ENCODE measurements at places on chromosomes 1 and 21.

GRCh38 chr1:195958131-195958530, 650.1 kb downstream of the KCNT2 start:
- DNase-seq: no peak

- DNase-seq: no peak
Observed at GRCh38 chr1:88088481-88088880, 595.6 kb upstream of the PKN2 start.

GRCh38 chr1:32743380-32744070, 41.0 kb upstream of the SYNC start:
- no peak for DNase-seq

DNA sequence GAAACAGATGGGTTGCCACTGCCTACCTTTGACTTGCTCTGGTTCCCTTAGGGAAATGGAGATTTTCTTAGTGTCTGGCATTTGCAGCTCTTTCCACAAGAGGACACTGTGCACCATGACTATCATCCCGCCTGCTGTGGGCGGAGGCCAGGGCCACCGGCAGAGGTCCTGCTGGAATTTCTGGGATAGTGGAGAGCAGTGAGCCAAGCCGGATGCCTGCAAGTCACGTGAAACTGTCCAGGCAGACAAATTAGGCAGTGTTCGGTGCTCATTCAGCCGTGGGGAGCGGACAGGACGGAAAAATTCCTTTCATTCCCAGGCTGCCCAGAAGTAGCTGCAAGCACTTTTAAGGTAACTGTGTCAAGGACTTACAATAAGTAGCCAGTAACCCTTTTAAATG, 43.4 kb downstream of the IGSF5 start:
- no peak for DNase-seq

GRCh38 chr1:201277441-201277840, 5.9 kb upstream of the PKP1 start:
- no peak for DNase-seq

- no peak for DNase-seq
Observed at GRCh38 chr1:54516249-54516920, 31.6 kb upstream of the ACOT11 start.

DNA sequence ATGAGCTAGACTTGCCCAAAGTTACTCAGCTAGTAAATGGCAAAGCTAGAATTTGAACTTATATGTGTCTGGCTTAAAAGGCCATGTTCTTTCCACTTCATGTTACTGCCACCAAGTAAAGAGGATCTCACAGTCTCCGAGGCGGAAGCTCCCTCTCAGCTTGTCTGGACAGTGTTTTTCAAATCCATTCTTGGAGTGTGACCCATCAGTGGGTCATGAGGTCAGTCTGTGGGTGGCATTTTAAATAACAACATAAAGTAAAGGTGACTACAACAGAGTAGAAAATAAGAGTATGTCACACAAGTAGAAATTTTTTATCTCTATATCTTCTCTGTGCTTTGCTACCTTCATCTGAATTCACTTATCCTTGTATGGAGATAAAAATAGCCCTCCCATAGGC, 3.2 kb upstream of the HMGB4 start:
- DNase-seq: no peak

DNA sequence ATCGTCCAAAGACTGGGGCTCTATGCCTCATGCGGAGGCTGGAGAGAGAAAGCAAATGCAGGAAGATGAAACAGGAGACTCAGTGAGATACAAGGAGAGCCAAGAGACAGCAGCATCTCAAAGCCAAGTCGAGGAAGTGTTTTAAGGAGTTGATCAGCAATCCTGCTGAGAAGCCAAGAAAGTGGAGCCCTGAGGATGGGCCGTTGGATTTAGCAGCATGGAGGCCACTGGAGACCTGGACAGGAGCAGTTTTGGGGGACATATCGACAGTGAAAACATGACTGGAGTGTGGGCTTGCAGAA, 107.4 kb upstream of the ZBTB40 start:
- DNase-seq: no peak

GRCh38 chr1:110248746-110249145, 38.6 kb downstream of the KCNC4 start:
- no peak for DNase-seq

GRCh38 chr1:160007577-160008200, 24.1 kb downstream of the PIGM start:
- DNase-seq: no peak

DNA sequence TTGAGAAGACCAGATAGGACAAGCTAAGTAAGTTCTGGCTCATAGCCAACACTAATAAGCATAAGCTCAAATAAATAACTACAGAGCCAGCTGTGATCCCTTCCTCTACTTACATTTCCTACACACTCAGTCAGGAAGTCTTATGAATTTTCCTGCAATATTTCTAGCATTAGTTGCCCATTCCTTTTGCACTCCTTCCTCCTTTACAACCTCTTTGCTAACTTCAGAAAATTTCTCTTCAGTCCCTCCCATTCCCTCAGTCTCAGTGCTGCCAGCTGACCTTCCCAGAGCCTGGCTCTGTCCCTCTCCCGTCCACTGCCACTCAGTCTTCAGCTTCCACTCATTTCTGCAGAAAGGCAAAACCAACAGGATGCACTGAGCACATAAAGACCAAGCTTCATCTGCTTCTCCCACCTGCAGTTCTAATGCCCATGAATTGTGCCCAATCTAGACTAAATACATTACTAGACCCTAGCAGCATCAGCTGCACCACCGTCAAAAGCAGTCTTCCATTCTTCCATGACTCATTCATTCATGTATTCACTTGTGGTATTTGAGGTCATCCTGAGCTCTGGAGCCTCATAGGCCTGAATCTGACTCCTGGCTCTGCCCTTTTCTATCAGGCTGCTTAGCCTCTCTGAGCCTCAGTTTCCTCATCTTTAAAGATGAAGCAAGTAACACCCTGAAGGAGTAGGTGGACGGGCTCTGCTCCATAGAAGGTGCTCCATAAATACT, 54.6 kb upstream of the SIPA1L2 start:
- no peak for DNase-seq

- no peak for DNase-seq
Observed at GRCh38 chr1:232686346-232686745, 56.4 kb upstream of the SIPA1L2 start.

DNA sequence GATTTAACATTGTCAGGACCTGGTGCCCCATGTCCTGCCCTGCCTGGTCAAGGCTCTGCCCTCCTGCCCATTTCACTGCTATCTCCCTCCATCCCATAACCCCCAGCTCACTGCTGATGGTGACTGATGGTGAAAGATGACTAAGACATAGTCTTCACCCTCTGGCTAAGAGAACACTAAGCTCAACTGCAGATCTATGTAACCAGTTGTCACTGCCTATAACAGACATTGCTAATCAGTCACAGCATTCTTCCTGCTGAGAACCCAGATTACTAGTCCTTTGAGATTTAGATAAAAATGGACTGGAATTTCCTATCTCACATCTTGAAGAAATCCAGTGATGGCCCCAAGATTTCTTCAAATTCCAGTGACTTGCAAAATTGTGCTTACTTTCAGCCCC, 8.0 kb upstream of the ZNF362 start:
- no peak for DNase-seq

DNA sequence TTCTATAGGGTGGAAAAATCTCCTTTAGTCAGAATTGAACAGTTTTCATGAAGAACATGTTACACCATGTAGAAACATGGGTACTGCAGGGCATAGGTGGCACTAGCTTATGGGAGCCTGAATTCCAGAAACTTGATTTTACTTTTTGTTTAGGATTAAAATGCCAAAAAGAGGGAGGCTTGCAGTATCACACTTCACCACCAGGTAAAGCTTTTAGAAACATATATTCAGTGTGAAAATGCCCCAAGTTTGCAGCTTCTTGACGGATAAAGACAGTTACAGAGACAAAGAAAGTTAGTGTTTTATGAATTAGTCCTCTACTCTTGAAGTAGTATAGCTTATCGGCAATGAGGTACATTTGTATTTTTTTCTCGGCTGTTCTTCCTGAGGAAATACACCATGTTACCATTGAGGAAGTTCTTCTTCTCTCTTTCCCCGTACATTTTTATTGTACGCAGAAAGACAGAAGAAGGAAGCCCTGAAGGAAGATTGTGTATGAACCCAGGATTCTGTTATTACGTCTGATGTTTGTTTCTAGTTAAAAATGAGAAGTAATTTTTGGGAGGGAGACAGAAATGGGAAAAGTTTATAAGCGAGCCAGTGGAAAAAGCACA, 66.1 kb downstream of the PBX1 start:
- no peak for DNase-seq

- DNase-seq: no peak
Observed at GRCh38 chr21:35658242-35658641, 402.1 kb downstream of the SETD4 start.

DNA sequence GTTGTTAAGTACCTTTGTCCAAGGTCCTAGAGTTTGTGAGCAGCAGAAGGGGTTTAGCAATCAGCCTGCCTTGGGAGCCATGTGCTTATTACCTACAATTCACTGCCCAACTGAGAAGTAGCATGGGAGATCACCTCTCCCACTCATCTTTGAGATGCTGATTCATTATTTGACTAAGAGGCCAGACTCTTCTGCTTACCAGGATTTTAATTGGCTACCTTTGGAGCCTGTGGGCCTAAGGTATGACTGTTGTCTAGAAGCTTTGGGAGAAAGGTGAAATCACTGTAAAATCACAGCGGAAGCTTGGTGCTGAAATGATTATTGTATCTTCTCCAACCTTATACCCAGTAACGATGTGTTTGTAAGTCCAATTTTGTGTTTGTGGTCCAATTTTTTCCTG, 213.4 kb downstream of the ST6GALNAC3 start:
- DNase-seq: no peak

DNA sequence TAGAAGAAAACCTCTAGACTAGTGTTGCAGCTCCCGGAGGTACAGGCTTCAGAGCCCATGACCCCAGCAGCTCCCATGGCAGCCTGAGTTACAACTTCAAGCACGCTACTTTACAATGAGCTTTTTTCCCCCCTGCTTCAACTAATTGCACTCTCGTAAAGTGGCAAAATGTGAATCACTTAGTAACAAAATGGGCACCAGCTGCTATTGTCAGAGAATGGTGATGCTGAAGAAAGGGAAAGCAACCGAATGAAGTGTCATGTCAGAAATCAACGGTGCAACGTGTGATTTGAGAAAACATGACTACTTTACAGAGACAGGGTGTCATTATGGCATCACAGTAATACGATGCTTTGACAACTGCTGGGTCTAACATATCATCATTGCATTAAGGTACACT, 40.5 kb downstream of the ESRRG start:
- no peak for DNase-seq

DNA sequence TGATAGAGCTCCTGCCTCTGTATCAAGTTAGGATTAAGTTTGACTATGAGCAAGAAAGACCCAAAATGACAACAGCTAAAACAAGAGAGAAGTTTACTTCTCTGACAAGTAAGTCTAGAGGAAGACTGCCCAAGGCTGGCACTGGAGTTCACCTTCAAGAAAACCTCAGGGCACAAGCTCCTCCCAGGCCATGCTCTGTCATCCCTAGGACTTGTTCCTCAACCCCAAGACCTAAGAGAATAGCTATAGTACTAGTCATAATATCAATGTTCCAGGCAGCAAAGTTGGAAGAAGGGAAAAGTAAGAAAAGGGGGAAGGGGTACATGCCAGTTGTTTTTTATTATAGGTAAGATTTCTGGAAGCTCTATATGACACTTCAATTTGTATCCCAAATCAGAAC, 26.4 kb upstream of the DARS2 start:
- DNase-seq: no peak

GRCh38 chr1:184665360-184665759, 89.3 kb downstream of the EDEM3 start:
- no peak for DNase-seq

DNA sequence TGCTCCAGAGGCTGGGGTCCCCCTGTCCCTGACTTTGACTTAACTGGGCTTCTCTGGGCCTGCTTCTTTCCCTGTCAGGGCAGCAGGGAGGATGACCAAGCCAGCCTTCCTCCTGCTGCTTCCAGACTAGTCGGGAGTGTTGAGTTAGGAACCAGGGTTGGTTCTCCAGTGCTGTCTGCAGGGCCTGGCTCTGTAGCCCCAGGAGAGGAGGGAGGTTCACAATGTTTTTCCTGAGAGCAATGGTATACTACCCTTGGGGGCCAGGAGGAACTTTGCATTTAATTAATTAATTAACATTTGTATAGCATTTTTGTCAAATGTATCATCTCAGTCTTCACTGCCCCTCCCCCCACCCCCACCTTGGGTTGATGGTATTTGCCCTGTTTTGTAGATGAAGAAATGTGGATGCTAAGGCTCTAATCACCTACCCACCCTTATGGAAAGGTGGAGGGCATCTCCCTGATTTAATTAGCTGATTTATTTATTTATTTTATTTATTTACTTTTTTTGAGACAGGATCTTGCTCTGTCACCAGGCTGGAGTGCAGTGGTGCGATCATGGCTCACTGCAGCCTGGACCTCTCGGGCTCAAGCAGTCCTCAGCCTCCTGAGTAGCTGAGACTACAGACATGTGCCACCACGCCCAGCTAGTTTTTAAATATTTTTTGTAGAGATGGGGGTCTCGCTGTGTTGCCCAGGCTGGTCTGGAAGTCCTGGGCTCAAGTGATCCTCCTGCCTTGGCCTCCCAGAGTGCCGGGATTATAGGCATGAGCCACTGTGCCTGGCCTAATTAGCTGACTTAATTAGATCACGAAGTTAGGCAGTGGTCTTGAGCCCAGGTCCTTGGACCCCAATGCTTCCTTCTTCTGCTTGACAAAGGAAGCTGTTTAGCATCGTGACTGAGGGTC, 6.6 kb downstream of the H6PD start:
- no peak for DNase-seq

- no peak for DNase-seq
Observed at GRCh38 chr1:31830065-31830464, 14.2 kb upstream of the SPOCD1 start.

DNA sequence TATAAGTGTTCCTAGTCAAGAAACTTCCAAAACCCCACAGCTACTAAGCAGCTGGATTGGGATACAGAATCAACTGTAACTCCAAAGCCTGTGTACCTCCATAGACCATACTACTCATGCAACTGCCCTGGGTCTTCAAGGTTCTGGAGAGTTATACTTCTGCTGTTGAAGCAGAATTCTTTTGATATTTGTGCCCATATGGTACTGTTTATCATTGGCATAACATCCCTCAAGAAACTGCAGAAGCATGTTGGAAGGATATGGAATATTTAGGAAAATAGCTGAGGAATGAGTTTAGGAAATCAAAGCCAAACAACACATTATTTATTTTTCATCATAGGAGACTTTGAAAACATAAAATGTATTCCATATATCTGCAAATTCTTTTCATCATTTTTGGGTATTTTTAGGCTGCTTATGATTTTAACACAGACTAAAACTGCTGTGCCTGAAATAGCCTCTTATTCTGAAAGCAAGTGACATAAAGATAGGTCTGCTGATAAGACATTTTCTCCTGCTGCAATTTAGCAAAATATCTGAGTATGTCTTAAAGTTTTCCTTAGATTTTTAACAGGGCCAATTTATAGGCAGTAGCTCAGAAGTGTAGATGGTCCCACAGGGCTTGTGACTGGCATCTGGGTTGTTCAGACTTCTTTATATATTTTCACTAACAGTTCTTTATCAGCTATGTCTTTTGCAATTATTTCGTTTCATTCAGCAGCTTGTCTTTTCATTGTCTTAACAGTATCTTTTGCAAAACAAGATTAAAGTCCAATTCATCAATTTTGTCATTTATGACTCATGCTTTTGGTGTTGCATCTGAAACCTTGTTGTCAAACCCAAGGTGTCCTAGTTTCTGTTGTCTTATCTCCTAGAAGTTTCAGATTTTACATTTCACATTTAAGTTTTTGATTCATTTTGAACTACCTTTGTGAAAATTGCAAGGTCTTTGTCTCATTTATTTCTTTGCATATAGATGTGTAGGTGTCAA, 41.1 kb upstream of the ZNF124 start:
- no peak for DNase-seq

- DNase-seq: no peak
Observed at GRCh38 chr1:4004635-4005430, 104.8 kb upstream of the C1orf174 start.

All from stimulated activated CD8-positive, alpha-beta memory T cell treated with anti-CD3 and anti-CD28 coated beads, Interleukin-4, amount 100 ng/mL, for 1 hour (primary cell).